ENCODE measurements at places on chromosomes 2 and 18.

- no peak for DNase-seq
Observed at GRCh38 chr2:239685556-239685955, 284.7 kb upstream of the HDAC4 start.

GRCh38 chr2:128501006-128501690 is 182.5 kb upstream of the HS6ST1 start:
- DNase-seq: no peak

DNA sequence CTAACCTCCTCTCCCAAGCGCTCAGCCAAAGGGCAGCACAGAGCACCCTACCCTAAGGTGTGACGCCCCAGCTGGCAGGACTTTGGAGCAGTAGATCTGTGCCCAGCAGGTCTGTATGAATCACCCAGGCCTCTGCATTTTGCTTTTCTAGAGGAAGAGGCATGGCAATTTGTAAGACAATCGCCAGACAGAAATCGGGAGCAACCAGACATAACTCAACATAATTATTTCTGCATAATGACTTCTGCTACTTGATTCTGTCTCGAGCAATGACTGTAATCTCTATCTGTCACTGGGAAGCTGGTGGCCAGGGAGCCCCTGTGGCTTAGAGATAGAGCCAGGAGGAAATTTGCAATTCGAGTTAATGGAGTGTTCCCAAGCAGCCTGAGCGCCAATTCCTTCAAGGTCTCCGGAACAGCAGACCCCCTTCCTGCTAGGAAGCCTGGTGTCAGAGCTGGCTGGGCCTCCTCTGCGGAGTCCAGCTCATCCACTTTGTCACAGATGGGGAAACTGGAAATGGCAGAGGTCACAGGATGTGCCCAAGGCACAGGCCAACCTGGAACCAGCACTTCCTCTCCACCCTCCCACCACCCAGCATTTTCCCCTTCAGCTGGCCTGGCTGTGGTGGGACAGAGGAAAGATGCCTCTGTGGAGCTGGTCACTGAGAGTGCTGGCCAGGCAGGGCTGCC is 55.0 kb downstream of the ODC1 start:
- no peak for DNase-seq

GRCh38 chr2:17899871-17900270 is 21.4 kb downstream of the KCNS3 start:
- no peak for DNase-seq

GRCh38 chr2:177753682-177754491 is 318.7 kb downstream of the PDE11A start:
- peak; percentile 97 for DNase-seq

GRCh38 chr2:127913808-127914457 is 28.2 kb upstream of the AMMECR1L start:
- no peak for DNase-seq

DNA sequence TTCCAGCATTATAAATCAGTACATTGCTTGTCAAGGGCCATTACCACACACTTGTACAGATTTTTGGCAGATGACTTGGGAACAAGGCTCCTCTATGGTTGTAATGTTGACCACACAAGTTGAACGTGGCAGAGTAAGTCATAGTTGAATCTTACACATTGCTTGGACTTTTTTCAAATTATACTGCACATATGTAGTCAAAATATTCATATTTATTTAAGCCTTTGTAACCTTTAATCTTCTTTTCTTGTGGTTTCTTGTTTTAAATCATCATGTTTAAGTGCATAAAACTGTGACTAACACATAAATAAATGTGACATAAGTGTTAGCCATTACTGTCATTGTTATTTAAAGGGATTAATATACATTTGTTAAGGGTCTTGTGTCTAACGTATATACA is 52.1 kb upstream of the EPB41L5 start:
- DNase-seq: peak; percentile 63

GRCh38 chr2:86214503-86214832 is 15.2 kb downstream of the MRPL35 start:
- DNase-seq: no peak

DNA sequence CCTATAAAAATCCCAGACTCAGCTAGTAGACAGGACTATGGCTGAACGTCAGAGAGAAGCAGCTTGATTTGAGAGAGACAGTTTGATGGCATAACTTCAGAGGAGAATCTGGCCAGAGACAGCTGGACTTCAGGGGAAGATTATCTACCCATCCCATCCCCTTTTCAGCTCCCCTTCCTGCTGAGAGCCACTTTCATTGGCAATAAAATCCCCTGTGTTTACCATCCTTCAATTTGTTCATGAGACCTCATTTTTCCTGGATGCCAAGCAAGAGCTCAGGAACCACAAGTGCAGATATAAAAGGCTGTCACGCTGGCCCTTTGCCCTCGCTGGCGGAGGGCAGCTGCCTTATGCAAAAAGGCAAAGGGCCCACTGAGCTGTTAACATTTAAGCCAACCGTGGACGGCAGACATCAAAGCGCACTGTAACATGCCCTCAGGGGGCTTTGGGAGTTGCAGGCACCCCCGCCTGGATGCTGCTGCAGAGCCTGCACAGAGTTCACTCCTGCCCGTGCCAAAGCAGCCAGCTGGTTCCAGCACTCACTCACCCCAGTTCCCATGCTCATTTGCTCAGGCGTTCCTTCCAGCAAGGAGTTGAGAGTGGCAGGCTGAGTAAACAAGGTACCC is 164.3 kb upstream of the PGAP1 start:
- DNase-seq: no peak

- peak; percentile 8 for DNase-seq
Observed at GRCh38 chr18:36035253-36035652, 32.1 kb downstream of the RPRD1A start.

GRCh38 chr2:65613968-65614555 is 181.7 kb upstream of the SPRED2 start:
- DNase-seq: no peak

DNA sequence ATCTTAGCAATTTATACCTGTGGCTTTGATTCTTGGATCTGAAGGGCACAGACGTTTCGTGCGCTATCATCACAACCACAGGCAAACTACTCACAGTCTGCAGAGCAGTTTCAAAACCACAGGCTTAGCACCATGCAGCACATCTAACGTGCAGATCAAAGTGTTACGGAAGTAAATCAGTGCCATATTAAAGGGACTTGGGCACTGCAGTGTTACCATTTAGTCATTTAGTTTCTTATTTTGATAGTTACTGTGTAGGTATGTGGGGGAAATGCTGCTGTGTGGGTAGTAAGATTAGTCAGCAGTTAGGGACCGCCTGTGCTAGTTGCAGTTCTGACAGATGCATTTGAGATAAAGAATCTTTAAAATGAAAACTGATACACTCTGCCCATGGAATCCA is 384.0 kb downstream of the NBAS start:
- no peak for DNase-seq

Data from lung (tissue), 17 donors.